ENCODE measurements at places on chromosomes 3 and 15.

DNA sequence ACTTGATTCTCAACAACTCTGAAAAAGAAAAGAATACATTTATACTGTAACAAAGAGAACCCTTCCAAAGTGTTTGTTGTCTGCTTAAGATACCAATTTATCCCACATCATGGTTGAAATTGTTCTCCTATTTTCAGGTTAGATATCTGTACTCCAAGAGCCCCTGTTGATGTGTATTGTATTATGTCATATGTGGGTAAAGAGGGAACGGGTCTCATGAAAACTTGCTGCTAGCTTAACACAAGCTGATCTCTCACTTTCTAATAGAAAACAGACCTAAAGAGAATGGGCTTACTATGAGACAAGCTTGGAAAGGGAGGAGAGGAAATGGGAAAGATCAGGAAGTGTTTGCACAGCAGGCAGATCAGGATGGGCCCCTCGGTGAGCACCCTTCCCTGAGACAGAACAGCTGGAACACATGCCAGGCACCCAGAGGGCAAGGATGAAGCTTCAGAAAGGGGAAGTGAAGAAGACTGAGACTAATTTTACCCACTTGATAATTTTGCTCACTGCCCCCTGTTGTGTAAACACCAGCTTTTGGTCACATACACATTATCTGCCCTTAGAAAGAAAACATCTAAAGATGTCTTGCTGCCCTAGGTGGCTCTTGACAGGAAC is 747.9 kb upstream of the CCDC54 start:
- H3K4me3 ChIP-seq: no peak overlapping the region
- no peaks in the 10 kb centered on the region for H3K4me1 ChIP-seq
- no peaks in the 10 kb centered on the region for H3K36me3 ChIP-seq

- H3K36me3 ChIP-seq: no peaks in the 10 kb centered on the region
- DNase-seq: no peak
- H3K4me1 ChIP-seq: no peaks in the 10 kb centered on the region
- no peak overlapping the region for H3K4me3 ChIP-seq
- H3K27me3 ChIP-seq: no peaks in the 10 kb centered on the region
Measured at GRCh38 chr3:89395456-89395855, 288.0 kb downstream of the EPHA3 start.

GRCh38 chr3:195701042-195701915 is 19.5 kb upstream of the MUC20 start:
- H3K4me1 ChIP-seq: no peaks in the 10 kb centered on the region
- DNase-seq: no peak

DNA sequence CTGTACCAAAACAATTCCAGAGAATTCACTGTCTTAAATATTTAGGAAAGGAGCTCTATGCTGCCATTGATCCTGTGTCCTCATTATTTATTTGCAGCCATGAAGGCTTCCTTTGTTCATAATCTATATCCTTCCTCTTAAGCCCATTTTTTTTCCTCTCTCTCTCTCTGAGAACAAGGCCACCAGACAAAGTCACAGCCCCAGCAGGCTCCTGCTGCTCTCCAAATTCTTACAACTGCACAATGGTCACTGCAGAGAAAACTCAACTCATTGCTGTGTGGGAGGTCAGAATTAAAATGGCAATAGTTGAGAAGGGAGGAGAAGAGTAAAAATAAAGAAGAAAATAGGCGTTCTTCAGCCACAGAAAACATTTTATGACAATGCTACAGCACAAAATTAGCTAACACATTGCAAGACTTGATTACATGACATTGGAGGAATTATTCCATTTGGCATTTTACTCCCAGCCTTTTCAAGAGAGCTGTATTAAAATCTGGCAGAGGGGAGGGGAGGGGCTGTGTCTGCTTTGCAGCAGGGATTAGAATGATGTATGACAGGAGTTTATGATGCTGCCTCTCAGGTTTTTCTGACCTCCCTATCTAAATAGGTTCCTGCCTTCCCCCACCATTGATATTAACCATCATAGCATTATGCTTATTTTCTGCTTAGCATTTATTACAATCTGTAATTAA is 399.7 kb upstream of the THBS1 start:
- H3K36me3 ChIP-seq: no peaks in the 10 kb centered on the region
- H3K4me1 ChIP-seq: no peaks in the 10 kb centered on the region
- H3K27me3 ChIP-seq: peaks cover 23% of the 10 kb centered on the region
- H3K27ac ChIP-seq: no peak overlapping the region
- DNase-seq: no peak

DNA sequence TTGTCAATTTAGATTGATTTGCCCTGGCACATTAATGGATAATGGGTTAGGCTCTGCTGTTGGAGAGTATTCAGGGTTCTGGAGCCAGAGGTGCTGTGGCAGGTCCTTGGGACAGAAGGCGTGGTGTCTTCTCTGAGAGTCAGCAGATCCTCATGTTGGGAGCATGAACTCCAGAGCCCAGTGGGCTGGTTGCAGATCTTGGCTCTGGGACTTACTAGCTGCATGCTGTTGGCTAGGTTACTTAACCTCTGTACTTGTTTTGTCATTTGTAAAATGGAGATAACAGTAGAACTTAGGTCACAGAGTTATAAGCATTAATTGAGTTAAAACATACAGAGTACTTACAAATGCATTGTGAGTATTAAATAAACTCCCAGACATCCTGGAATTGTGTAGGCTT is 77.6 kb downstream of the CCK start:
- no peak overlapping the region for H3K4me3 ChIP-seq
- peak overlapping the region; percentile 24 for H3K27ac ChIP-seq
- peaks cover 18% of the 10 kb centered on the region for H3K4me1 ChIP-seq
- no peaks in the 10 kb centered on the region for H3K27me3 ChIP-seq
- H3K36me3 ChIP-seq: peaks cover 53% of the 10 kb centered on the region
- no peak for DNase-seq

GRCh38 chr3:171984883-171985282 is 54.5 kb upstream of the FNDC3B start:
- peaks cover 9% of the 10 kb centered on the region for H3K4me1 ChIP-seq
- H3K27ac ChIP-seq: no peak overlapping the region
- no peaks in the 10 kb centered on the region for H3K36me3 ChIP-seq

GRCh38 chr15:40217166-40217824 is 21.6 kb upstream of the PAK6 start:
- no peak overlapping the region for H3K27ac ChIP-seq
- peaks cover 86% of the 10 kb centered on the region for H3K36me3 ChIP-seq
- H3K27me3 ChIP-seq: no peaks in the 10 kb centered on the region
- no peak overlapping the region for H3K4me3 ChIP-seq
- H3K4me1 ChIP-seq: no peaks in the 10 kb centered on the region

DNA sequence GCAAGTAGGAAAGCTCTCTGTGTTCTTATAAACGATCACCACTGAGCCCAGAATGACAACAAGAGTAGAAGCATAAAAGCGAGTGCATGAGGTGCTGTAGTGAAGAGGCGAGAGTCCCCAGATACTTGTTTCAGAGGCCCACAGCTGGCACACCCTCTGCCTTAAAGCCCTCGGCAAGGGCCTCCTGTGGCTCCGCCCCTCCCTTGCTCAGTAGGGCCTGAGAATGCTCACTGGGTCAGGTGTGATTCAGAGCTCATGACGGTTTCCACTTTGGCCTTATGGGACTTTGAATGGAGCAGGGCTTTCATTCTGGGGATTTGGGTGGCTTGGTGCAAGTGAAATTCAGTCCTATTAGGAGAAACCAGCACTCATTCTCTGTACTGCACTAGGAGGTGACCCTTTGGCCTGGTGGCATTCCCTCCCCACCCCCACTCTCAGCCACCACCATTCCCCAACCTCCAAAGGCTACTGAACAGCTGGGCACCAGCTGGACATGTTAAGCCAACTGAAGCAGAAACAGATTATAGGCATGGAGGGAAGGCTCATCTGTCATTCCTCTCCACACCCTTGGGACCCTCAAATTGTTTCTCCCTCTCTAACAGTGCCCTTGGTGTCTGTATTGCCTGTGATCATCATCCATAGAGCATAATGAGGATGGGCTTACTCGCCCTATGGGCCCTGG is 109.6 kb upstream of the CTDSPL start:
- peaks cover 33% of the 10 kb centered on the region for H3K27me3 ChIP-seq
- H3K4me3 ChIP-seq: no peak overlapping the region
- no peak overlapping the region for H3K27ac ChIP-seq

- DNase-seq: peak; percentile 49
- no peaks in the 10 kb centered on the region for H3K36me3 ChIP-seq
- no peak overlapping the region for H3K4me3 ChIP-seq
- peaks cover 6% of the 10 kb centered on the region for H3K4me1 ChIP-seq
- H3K27me3 ChIP-seq: no peaks in the 10 kb centered on the region
- peak overlapping the region; percentile 67 for H3K27ac ChIP-seq
Measured at GRCh38 chr3:190424478-190425439, 24.9 kb downstream of the TMEM207 start.

GRCh38 chr15:39300451-39301153 is 280.3 kb upstream of the THBS1 start:
- no peak overlapping the region for H3K27ac ChIP-seq
- no peaks in the 10 kb centered on the region for H3K4me1 ChIP-seq
- peaks cover 28% of the 10 kb centered on the region for H3K27me3 ChIP-seq
- H3K36me3 ChIP-seq: no peaks in the 10 kb centered on the region
- H3K4me3 ChIP-seq: no peak overlapping the region

DNA sequence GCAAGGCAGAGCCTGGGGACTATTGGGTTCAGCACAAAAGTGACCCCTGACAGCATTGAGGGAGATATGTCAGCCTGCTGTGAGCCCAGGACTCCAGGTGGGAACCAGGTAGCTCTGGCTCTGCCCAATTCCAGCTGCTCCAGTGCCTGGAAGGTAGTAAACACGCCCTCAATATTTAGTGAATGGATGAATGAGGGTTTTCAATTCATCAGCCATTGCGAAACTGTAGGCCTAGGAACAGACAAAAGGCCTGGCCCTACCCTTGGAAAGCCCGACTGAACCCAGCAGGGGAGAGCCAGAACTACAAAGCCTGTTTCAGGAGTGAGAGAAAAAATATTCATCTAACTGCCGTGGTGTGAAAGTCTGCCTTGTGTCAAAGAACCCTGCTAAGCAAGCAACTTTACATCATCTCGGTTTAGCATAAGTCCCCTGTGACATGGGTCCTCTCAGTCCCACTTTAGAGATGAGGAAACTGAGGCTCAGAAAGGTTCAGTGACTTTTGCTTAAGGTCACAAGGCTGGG is 8.1 kb upstream of the CSK start:
- peaks cover 1% of the 10 kb centered on the region for H3K27me3 ChIP-seq
- H3K27ac ChIP-seq: peak overlapping the region; percentile 72
- DNase-seq: no peak
- H3K4me1 ChIP-seq: peaks cover 65% of the 10 kb centered on the region
- H3K4me3 ChIP-seq: no peak overlapping the region

GRCh38 chr15:91476861-91477260 is 376.6 kb upstream of the SLCO3A1 start:
- H3K4me3 ChIP-seq: no peak overlapping the region
- H3K4me1 ChIP-seq: peaks cover 33% of the 10 kb centered on the region
- no peaks in the 10 kb centered on the region for H3K27me3 ChIP-seq
- H3K27ac ChIP-seq: no peak overlapping the region

DNA sequence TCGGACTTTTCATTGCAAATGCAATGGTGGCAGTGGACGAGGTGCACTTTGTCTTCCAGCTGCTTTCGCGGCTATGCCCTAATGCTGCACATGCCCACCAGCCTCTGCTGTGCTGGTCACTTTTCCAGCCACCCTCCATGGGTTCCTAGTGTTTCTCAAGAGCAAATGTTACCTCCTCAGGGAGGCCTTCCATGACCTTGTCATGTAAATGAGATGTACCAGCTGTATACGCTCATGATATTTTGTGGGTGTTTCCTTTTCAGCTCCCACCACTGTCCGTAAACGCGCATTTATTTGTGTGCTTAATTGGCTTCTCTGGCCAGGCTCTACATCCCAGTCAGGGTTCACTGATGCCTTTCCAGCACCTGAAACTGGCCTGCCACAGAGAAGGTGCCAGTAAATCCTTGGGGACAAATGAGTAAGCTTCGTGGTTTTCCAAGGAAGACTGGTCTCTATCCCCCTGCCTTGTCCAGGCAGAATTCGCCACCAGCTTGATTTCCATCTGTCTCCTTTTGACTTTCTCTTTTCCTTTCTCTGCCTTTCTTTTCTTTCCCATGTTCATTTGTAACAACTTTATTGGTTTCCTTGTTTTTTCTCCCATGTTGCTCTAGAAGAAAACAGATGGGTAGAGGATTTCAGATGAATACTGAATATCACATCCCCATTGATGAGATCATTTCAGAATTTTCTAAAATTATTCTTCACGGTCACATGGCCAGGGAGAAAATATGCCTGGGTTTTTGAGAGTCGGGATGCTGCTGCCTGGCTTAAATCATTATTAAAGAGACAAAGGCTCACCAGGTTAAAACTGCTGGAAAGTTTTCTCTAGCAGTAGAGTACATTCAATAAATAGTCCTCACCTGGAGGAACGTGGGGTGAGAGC is 82.5 kb downstream of the CHST2 start:
- H3K36me3 ChIP-seq: no peaks in the 10 kb centered on the region
- H3K27me3 ChIP-seq: no peaks in the 10 kb centered on the region
- H3K4me1 ChIP-seq: no peaks in the 10 kb centered on the region
- DNase-seq: no peak

GRCh38 chr15:76150513-76150912 is 90.7 kb downstream of the TMEM266 start:
- peaks cover 37% of the 10 kb centered on the region for H3K27me3 ChIP-seq
- peaks cover 36% of the 10 kb centered on the region for H3K4me1 ChIP-seq
- DNase-seq: no peak
- no peak overlapping the region for H3K27ac ChIP-seq
- peak overlapping the region; percentile 11 for H3K4me3 ChIP-seq

DNA sequence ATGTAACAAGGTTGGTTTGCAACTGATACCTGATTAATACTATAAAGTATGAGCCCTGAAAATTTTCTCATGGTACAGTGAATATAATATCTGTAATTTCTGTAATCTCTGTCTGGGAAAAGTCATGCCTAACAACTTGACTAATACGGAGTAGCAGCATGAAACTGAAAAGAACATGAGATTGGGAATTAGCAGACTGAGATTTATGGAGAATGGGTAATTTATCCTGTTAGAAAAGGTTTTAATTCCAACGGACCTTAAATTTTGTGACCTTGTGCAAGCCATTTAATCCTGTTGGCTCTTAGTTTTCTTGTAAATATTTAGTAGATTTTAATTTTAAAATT is 90.2 kb upstream of the CMC1 start:
- no peak for DNase-seq
- no peaks in the 10 kb centered on the region for H3K36me3 ChIP-seq
- H3K4me1 ChIP-seq: peaks cover 13% of the 10 kb centered on the region
- no peak overlapping the region for H3K4me3 ChIP-seq
- H3K27me3 ChIP-seq: no peaks in the 10 kb centered on the region
- H3K27ac ChIP-seq: no peak overlapping the region

DNA sequence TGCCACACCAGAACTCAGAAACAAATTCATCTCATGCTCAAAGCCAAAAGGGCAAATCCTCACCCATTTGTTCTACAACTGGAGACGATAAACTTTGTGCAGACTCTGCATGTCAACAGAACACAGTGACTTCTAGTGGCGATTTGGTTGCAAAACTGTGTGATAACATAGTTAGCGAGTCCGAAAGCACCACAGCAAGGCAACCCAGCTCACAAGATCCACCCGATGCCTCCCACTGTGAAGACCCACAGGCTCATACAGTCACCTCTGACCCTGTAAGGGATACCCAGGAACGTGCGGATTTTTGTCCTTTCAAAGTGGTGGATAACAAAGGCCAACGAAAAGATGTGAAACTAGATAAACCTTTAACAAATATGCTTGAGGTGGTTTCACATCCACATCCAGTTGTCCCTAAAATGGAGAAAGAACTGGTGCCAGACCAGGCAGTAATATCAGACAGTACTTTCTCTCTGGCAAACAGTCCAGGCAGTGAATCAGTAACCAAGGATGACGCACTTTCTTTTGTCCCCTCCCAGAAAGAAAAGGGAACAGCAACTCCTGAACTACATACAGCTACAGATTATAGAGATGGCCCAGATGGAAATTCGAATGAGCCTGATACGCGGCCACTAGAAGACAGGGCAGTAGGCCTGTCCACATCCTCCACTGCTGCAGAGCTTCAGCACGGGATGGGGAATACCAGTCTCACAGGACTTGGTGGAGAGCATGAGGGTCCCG is 199.7 kb downstream of the AKAP13 start:
- H3K27ac ChIP-seq: peak overlapping the region; percentile 93
- no peak for DNase-seq
- peaks cover 67% of the 10 kb centered on the region for H3K4me1 ChIP-seq
